Heart right ventricle (tissue), 16 donors: ENCODE measurements at places on chromosomes 5 and 9.

DNA sequence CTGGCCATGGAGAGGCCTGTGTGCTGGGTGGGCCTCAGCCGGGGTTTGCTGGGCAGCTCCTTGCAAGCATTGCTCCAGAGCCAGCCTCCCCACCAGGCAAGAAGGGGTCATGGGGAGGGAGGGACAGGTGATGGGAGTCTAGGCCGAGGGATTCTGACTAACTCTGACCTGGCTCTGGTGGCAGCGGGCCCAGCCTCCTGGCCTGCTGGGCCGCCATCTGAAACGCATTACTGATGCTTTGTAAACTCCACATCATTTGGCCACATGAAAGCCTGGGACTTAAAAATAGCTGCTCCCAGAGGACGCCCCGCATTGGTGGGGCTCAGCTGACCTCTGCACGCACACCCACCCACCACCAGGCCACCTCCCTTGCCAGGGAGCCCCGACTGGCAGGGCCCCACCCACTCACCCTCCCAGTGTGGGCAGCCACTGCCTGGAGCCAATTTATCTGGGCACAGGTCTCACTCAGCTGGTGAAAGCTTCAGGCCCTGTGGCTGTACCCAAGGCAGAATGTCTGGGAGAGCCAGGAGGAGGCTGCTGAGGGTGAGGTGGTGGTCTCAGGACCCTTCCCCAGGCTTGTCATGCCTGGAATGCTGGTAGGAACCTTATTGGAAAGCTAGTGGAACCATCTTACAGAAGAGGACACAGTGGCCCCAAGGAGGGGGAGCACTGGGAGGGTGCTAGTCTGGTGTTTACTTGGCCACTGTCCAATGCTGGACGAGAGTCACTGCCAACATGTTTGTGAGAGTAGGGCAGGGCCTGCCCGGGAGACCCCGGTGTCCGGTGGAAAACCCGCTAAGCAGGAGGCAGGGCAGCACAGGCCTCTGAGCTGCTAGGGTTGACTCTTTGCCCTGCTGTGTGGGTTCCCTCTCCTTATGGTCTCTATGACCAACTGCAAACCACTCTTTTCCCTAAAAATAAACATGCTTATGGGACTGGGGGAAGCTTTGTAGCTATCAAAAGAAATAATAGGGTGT lies 10.8 kb downstream of the TCF7 start:
- DNase-seq, result no peak

DNA sequence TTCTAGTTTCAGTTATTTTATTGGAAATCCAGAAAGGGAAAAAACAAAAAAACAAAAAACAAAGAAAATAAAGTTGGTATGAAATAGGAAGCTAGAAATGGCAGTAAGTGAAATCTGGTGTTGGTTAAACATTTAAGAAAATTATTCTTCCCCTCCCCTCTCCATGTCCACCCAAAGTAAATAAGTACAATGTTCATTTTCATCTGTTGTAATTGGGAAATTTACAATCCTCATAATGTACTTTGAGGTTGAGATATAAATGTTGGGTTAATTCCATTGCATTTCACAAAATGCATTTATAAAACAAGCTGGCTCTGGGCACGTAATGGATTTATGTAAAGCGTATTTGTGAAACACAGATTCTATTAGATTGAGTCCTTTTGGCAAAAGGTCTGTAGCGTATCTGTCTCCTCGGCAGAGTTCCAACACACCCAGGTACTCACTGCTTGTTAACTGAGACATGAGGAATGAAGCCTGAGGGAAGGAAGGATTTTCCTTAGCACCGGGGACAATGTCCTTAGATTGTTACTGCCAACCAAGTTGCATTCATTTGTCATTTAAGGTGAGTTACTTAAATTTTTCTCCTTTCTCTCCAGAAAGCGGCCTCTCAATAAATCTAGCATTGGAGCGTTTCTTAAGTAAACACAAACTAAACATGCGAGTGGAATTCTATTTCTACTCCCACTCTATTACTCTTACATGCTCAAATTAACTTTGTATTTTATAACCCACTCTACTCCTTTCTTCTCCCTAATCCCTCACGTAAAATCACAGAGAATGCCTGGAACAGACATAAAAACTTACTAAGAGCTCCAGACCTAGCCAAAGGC lies 912.3 kb upstream of the WWC1 start:
- DNase-seq, result no peak

- no peak for DNase-seq
Measured at GRCh38 chr9:93948441-93949072, 6.6 kb downstream of the BARX1 start.

GRCh38 chr5:92147798-92148197 lies 764.7 kb upstream of the ARRDC3 start:
- DNase-seq, result no peak

DNA sequence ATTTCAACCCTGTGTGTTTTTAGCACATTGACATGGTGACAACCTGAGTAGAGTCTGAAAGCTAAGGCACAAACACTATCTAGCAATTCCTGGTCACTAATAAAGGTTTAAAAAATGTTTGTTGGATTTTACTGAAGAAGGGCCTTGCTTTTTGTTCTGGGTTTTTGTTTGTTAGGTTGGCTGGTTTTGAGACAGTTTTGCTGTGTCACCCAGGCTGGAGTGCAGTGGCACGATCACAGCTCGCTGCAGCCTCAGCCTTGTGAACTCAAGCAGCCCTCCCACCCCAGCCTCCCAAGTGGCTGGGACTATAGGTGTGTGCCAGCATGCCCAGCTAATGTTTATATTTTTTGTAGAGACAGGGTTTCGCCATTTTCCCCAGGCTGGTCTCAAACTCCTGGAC lies 39.0 kb downstream of the PRKACG start:
- no peak for DNase-seq

GRCh38 chr5:51387884-51388275 lies 4.6 kb downstream of the ISL1 start:
- DNase-seq, result no peak

GRCh38 chr5:96924016-96924443 lies 11.8 kb upstream of the LNPEP start:
- peak; percentile 16 for DNase-seq

GRCh38 chr5:34550964-34551363 lies 105.2 kb upstream of the RAI14 start:
- DNase-seq, result no peak

GRCh38 chr5:41157272-41157894 lies 55.9 kb downstream of the C6 start:
- DNase-seq, result no peak

DNA sequence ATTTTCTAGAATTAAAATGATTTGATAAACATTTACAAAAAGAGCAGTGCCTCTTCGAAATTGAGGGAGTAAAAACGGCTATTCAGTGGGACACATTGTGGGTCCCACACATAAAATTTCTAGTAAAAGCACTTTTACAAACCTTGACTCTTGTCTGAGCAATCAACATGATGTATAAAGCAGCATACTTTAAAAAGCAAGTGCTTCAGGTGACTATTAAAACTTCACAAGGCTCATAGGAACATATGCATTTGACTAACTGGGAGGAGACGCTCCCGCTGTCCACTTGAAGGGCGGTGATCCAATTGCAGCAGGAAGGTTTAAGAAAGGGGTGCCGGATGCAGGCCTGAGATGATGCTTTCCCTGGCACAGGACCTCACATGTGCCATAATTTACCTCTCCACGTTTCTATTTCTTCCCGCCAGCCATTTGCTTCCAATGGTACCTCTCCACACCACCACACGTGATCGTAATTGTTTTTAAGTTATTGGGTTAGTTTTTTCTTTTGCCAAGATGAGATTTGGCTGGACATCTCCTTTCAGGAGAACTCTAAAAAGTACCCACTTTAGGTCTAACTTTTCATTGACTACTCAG lies 1.8 kb downstream of the MCTP1 start:
- DNase-seq, result no peak

GRCh38 chr5:1800472-1801221 lies 560 bp upstream of the NDUFS6 start:
- DNase-seq, result no peak

DNA sequence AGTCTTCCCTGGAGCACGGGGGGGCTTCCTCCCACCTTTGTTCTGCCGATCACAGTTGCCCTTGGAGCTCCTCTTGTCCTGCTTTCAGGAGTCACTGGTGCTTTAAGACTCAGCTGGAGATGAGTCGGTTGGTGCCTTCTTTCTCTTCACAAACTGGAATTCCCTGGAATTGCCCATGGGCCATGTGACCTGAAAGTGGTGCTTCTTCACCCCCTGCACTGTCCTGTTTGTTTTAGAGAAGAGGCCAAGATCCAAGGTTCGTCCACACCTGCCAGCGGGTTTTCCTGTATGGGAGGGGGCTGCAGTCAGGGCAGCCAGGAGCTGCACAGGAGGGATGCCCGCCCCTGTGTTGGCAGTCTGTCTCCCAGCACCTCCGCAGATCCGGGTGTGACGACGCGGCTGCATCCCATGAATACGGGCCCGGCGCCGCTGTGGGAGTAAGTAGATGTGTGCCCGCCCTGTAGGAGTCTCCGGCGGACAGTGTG lies 9.5 kb upstream of the MRPS2 start:
- no peak for DNase-seq

- no peak for DNase-seq
Measured at GRCh38 chr5:128708841-128709240, 170.8 kb upstream of the FBN2 start.

GRCh38 chr9:134332841-134333233 lies 6.6 kb downstream of the RXRA start:
- no peak for DNase-seq

DNA sequence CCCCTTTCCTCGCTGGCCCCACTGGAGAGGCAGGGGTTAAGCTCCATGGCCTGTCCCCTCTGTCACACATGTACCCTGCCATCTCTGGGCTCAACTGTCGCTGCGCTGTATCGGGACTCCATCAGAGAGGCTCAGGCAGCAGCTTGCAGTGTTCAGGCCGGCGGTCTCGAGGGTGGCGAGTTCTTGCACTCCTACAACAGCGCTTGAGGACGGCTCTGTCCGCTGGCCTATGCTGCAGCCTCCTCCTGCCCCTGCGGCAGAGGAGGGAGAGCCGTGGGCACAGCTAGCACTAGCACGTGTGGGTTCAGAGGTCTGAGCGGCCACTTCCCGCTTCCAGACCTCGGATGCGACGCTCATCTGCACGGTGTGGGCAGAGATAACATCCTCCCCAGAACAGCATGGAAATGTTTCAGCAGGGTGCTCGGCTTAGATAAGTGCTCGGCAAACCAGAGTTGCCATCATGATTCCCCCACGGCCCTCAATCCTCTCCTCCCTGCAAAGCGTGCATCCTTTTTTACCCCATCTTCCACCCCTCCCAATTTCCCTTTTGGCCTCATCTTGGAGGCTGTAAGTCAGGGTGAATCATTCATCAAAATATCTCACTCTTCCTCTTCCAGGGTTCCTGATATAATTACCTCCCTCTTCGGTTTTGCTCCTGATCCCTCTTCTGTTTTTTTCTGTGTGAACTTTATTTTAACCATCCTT lies 41.9 kb upstream of the FUBP3 start:
- DNase-seq, result no peak

- DNase-seq, result no peak
Measured at GRCh38 chr9:137027369-137028262, at the start of gene ABCA2. Gene ABCA2, minus strand, starts transcription at chr9:137028237. Its CDS starts 97 bp downstream, at chr9:137028140.
